ENCODE measurements at places on chromosomes 4 and X.

GRCh38 chrX:42090395-42090794 is 167.0 kb upstream of the CASK start:
- DNase-seq = no peak

- DNase-seq = no peak
Measured at GRCh38 chr4:42454755-42455420, 57.6 kb downstream of the SHISA3 start.

DNA sequence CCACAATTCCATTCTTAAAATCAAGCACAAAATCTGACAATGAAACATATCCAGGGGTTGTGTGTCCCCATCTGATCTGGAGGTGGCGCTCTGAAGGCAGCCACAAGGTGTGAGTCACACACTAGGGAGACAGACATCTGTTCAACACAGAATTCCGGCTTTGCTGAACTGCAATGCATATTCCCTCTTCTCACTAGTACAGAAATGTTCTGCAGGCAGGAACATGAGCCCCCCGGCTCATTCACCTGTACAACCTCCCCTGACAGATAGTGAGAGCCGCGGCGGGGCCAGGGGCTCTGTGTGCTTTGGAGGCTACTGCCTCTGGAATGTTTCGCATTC is 41.9 kb downstream of the WDR1 start:
- peak; percentile 21 for DNase-seq

DNA sequence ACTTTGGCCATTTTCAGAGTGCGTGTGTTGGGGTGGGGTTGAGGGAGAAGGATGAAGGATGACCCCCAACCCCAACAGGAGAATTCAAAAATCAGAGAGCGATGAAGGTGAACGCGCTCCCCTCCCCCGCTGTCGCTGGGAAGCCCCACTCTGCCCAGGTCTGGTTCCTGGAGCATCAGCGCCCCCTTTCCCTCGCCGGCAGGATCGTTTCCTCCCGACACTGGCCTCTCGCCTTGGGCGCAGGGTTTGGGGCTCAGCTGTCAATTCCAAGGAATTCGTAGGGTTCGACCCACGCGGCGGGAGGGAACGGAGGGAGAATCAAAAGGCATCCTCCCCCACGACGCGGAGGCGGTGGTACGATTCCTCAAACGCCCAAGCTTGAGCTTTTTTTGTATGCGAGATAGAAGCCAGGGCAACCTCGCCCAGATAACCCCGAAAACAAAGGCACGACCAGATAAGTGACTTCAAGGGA is 1.0 kb upstream of the PDGFRA start:
- DNase-seq = peak; percentile 41

- peak; percentile 74 for DNase-seq
Measured at GRCh38 chr4:78864405-78865024, 74.7 kb downstream of the PAQR3 start.

DNA sequence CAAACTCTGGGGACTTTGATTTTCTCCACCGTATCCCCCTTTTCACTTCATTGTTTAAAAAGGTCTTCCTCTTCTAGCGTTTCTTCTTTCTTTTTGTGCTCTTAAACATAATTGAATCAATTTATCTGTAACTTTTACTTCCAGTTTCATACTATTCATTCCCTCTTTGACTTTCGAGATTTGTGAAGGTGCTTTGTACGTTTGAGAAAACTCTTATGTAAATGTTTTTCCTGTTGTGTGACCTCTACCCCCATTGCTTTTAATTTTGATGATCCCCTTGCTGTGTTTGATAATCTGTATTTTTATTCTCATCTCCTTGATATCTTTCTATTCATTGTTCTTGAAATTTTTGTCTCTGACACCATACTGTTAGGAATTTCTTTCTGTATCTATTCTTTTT is 4.8 kb downstream of the USP38 start:
- DNase-seq = peak; percentile 35

GRCh38 chr4:76441881-76442280 is 6.9 kb downstream of the SHROOM3 start:
- DNase-seq = no peak

GRCh38 chr4:108143515-108143914 is 25.2 kb downstream of the LEF1 start:
- DNase-seq = no peak

DNA sequence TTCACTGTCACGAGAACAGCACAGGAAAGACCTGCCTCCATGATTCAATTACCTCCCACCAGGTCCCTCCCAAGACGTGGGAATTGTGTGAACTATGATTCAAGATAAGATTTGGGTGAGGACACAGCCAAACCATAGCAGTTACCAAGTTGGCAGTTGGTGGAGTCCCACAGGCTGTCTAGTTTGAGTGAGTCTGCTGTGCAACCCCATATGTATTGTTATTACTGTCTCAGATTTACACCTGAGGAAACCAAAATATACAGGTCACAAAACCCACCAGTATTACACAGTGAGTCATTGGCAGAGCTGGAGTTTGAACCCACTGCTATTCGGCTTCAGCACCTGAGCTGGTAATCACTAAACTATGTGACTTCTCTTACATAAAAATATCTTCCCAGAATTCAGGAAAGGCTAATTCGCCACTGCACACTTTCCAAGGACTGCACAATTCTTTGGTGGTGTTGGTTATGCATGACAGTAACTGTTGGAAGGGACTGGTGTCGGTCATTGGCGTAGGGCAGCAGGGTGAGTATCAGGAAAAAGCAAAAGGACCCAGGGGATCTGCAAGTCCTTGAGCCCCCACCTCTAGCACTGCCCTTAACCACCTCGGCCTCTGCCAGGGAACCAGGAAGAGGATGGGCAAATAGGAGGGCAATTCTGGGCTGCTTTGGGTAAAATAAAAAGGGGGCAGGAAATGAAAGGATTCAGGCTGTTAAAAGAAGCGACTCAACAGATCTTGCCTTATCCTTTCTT is 110.1 kb downstream of the USP46 start:
- DNase-seq = no peak

GRCh38 chrX:129478516-129478915 is 44.8 kb downstream of the SMARCA1 start:
- DNase-seq = no peak

DNA sequence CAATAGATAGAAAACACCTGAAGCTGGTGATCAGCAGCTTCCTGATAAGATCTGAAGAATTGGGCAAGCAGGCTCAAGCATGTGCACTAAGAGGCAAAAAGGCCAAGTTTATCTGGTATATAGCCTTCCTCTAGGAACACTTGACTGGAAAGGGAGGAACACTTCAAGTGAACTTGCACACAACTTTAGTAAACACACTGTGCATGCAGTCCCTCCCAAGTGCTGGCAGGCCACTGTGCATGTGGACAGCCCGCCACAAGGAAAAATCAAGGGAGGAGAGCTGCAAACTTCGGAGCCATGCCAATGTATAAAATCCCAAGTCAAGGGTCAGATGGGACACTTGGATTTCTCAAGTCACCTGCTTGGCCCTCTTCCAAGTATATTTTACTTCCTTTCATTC is 645.8 kb upstream of the NDST4 start:
- no peak for DNase-seq

GRCh38 chrX:149504915-149505651 is at the start of gene IDS:
TSS of gene IDS (minus strand) at chrX:149505306. CDS start at chrX:149505137, 169 bp downstream.
- peak; percentile 88 for DNase-seq

GRCh38 chr4:499567-499966 is 557 bp downstream of the PIGG start:
- no peak for DNase-seq

DNA sequence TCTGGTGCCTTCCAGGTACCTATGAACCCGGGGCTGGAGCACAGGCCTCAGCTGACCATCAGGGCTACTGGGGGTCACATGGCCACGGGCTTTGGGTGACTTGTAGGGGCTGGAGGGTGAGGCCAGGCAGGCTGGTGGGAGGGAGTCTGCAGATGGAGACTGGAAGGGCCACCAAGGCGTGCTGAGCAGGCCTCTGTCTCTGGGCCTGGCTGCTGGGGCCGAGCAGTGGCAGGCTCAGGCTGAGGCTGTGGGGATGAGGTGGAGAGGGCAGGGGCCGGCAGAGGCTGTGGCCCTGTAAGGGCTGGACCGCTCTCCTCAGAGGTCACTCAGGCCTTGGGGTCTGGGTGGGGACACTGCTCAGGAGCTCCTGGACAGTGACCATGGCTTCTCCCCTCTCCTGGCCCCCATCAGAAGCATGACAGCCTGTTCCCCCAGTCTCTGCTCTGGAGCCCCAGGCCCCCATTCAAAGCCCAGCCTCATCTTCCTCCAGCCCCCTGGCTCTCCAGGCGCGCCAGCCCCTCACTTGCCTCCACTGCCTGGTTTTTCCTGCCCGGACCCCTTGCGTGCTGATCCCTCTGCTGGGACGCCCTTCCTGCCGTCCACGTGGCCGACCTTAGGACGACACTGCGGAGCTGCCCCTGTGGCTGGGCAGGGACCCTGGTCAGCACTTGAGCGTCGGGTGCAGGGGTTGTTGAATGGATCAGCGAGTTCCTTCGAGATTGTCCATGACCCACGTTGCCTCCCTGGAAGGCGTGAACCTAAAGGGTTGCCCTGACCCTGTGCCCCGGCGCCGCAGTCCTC is 11.1 kb upstream of the NAT8L start:
- DNase-seq = no peak

- DNase-seq = peak; percentile 34
Measured at GRCh38 chr4:147793569-147794313, 61.9 kb downstream of the ARHGAP10 start.

- no peak for DNase-seq
Measured at GRCh38 chr4:154332681-154333421, 158.7 kb downstream of the DCHS2 start.

GRCh38 chrX:63686878-63687714 is 97.9 kb downstream of the ARHGEF9 start:
- peak; percentile 31 for DNase-seq

GRCh38 chr4:15656038-15656470 is 897 bp upstream of the FBXL5 start:
- no peak for DNase-seq

DNA sequence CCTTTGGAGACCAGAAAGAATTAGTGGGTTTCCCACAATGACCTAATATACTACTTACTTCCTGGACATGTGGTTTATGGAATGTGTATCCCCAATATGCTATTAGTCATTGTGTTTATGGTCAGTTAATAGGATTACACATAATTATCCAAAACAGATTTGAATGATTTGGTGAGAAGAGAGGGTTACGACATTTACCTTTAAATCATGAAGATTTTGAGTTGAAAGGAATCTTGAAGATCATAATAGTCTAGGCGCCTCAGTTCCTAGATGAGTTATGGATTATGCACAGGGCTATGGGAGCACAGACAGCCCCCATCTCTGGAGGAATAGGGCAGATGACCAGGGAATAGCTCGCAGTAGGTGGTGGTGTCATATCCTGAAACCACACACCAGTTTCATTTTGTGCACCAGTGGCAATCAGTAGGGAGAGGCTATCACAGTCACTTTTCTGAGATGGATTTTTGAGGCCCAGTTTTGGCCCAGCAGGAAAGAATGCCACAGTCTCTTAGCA is 61.3 kb downstream of the SEPTIN11 start:
- DNase-seq = peak; percentile 13

DNA sequence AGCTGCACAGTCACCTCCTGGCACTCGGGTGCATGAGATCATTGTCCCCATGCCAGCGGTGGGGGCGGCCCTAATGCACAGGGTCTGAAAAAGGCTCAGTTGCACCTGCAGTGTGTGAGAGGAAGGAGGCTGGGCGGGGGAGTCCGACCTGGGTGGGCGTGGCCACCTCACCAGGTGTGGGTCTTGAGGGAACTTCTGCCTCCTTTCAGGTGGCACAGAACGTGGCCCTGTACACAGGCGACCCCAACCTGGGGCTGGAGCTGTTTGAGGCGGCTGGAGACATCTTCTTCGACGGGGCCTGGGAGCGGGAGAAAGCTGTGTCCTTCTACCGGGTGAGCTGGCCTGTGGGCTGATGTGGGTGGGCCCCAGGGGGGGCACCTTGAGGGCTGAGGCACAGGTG is 34.3 kb upstream of the HTRA3 start:
- no peak for DNase-seq

GRCh38 chr4:110914791-110915190 is 291.9 kb upstream of the PITX2 start:
- no peak for DNase-seq

- peak; percentile 65 for DNase-seq
Measured at GRCh38 chrX:79270401-79270800, 96.7 kb downstream of the ITM2A start.

GRCh38 chr4:139889264-139889663 is 223.6 kb downstream of the MGST2 start:
- DNase-seq = peak; percentile 39

- no peak for DNase-seq
Measured at GRCh38 chrX:26909728-26910127, 553.4 kb downstream of the PPP4R3C start.

GRCh38 chr4:99593781-99594641 is 19.4 kb downstream of the MTTP start:
- DNase-seq = no peak

- DNase-seq = no peak
Measured at GRCh38 chrX:108438110-108438623, at the start of gene COL4A6. TSS of gene COL4A6 (minus strand) at chrX:108438422. CDS start at chrX:108438196, 226 bp downstream.

GRCh38 chrX:71664889-71665491 is 2.4 kb upstream of the LOC101059915 start:
- DNase-seq = no peak

GRCh38 chr4:3044870-3045819 is 29.2 kb downstream of the HTT-AS start:
- DNase-seq = peak; percentile 82

- no peak for DNase-seq
Measured at GRCh38 chrX:78673246-78673645, 14.1 kb upstream of the RTL3 start.

DNA sequence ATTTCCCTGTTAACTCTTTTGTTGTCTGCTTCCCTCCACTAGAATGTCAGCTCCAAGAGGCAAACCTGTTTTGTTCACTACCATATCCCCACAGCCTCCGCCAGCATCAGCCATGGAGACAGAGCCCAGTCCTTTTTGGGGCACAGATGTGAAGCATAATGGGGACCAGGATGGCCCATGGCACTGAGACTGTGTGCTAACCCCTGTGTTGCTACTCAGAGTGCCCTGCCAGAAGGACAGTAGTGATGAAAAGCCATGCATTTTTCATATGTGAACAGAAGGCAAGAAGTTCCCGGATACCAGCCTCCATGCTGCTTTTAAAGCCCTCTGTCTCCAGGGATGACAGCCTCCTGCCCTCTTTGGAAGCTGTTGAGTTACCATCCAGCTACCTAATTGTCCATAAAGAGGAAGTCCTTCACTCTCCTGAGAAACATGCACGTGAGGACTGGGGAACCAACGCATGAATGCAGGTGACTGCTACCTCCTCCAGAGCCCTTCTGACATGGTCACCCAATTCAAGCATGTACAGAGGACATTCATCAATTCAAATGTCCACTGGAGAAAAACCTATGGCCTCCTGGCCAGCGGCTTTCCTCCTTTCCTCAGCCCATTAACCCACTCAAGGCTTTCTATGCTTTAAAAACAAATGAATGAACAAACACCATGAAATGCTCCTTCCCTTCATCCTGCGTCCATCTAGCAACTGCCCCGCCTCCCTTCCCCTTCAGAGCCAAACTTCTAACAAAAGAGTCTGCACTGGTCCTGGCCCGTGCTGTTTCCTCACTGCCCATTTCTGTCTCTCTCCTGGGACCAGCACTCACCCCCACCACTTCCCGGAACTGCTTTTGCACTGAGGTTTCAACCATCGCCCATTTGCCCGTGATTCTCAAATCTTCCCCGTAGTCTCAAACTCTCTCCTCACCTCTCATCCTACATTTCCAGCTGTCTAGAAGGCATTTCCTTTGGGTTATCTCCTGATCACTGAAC is 18.0 kb downstream of the PNMA6F start:
- DNase-seq = no peak
